ENCODE measurements at places on chromosomes 13 and 19. TPM values are rescaled to one million over a fixed set of nuclear protein-coding genes. Genes with fewer than 3 reads are reported as not detected.

GRCh38 chr19:55454787-55455243 is 6.6 kb downstream of the ISOC2 start:
- DNase-seq, result peak; percentile 22

The TMPRSS9 gene
- total RNA-seq, result not detected

DNA sequence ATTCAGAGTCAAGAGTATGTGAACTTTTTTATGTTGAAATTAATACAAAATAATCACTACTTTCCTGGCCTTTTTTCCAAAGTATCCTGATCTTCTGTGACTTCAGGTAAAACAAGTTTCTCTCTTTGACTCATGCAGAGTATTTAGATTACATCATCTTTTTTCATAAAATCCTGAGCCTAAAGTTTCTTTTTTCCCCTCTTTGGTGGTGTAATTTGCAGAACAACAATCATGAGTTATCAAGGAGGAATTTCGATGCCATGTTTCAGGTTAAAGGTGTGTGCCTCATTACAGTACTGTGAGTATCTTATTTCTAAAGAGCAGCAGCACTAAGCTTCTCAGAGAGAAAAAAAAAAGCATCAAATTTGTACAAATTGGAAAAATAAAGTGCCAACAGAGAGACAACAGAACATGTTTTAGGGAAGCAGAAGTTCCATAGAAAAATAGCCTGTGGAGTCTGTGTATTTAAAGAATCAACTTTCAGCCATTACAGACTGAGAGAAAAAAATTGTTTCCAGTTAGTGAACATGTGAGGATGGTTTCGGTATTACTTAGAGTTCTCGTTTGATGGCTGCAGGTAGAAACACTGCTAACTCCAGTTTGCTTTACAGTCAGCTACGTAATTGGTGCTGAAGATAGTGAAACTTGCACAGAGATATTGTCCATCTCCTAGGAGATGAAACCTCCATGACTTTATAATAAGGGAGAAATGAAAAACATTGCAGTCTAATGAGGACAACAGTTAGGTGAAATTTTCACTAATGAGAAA is 78.1 kb upstream of the PCDH9 start:
- no peak for DNase-seq

The ANKLE1 gene
- total RNA-seq, result 3.1 TPM

GRCh38 chr13:73300718-73301425 is 242.1 kb downstream of the KLF5 start:
- no peak for DNase-seq

The ZNF575 gene
- total RNA-seq, result 3.0 TPM

- no peak for DNase-seq
Measured at GRCh38 chr13:98150832-98151479, 8.1 kb downstream of the FARP1 start.

DNA sequence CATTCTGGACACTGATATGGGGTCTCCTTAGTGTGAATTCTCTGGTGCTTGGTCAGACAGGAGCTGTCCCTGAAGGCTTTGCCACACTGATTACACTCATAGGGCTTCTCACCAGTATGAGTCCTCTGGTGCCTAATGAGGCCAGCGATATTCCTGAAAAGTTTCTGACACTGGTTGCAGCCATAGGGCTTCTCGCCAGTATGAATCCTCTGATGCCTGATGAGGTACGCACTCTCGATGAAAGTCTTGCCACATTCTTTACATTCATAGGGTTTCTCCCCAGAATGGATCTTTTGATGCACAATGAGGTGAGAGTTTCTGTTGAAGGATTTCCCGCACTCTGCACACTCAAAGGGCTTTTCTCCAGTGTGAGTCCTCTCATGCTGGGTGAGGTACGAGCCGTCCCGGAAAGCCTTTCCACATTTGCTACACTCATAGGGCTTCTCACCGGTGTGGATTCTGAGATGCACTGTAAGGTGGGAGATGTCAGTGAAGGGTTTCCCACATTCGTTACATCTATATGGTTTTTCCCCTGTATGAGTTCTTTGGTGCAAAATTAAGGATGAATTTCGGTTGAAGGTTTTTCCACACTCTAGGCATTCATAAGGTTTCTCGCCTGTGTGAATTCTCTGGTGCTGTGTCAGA is 22.4 kb downstream of the ZNF329 start:
- DNase-seq, result no peak

- DNase-seq, result no peak
Measured at GRCh38 chr13:114112231-114112825, 20.1 kb downstream of the RASA3 start.

GRCh38 chr13:92938486-92939020 is 288.1 kb upstream of the GPC6 start:
- DNase-seq, result no peak

GRCh38 chr13:26967119-26968038 is 204.2 kb downstream of the USP12 start:
- no peak for DNase-seq

DNA sequence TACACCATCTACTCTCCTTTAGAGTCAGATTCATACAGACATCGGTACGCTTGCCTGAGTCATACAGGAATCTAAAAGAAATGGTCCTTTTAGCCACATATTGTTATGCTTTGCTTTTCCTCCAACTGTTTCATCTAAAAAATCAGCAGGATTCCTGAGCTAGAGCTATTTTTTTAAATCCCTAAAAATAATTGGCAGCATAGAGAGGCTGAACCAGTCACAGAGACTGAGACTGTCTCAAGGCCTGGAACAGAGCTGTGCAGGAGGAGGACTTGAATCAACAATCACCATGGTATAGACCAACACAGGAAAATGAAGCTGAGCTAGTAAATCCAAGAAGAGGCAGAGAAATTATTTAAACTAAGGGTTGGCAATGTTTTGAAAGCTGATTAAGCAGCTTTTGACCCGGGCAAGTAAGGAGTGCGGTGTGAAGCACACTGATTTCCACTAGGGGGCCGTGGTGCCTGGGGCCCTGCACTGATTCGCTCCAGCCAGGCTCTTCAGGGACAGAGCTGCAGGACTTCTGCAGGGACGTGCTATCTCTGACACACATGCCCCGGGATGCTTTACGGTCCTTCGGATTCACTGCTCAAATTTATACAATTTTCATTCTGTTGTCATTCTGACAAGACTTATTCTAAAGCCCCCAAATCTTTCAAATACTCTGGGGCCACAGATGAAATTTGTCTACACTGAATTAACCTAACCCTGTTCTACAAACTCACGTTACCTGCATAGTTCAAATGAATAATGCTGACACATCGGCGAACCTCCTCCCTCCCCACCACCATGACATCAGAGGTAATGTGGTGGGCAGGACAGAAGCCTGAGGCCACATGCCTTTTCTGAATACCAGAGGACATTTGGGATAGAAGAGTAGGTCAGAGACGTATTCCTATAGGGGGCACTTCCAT is 87.6 kb upstream of the SLC15A1 start:
- peak; percentile 70 for DNase-seq

- no peak for DNase-seq
Measured at GRCh38 chr13:51419001-51419636, 33.7 kb downstream of the INTS6 start.

- no peak for DNase-seq
Measured at GRCh38 chr13:109363431-109363830, 423.0 kb downstream of the IRS2 start.

DNA sequence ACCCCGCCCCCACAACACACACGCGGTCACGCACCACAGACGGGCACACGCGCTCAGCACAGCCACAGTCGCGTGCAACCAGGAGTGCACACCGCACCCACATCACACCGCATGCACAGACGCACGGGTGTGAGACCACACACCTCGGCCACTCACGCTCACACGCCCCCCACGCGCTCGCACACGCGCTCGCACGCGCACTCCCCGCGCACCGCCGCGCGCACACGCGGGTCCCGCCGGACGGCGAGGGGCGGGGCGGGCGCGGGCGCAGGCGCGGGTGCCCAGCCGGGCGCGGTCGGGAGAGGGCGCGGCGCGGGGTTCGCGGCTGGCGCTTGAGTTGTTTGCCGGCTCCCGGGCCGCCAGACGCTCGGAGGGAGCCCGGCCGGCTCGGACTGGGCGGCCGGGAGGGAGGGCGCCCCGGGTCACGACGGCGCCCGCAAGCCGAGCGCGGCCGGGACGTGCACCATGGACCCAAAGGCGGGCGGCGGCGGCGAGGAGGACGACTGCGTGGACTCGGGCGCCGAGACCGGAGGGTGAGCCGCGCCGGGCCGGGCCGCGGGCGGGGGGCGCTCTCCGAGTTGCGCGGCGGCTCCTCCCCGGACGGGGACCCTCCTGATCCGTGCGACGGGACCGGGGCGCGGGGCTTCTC is at the start of gene FAM124A:
FAM124A (plus strand) TSS at position 362 of the 649 bp plus-strand sequence; CDS start at position 466, 104 bp downstream.
- DNase-seq, result peak; percentile 36

DNA sequence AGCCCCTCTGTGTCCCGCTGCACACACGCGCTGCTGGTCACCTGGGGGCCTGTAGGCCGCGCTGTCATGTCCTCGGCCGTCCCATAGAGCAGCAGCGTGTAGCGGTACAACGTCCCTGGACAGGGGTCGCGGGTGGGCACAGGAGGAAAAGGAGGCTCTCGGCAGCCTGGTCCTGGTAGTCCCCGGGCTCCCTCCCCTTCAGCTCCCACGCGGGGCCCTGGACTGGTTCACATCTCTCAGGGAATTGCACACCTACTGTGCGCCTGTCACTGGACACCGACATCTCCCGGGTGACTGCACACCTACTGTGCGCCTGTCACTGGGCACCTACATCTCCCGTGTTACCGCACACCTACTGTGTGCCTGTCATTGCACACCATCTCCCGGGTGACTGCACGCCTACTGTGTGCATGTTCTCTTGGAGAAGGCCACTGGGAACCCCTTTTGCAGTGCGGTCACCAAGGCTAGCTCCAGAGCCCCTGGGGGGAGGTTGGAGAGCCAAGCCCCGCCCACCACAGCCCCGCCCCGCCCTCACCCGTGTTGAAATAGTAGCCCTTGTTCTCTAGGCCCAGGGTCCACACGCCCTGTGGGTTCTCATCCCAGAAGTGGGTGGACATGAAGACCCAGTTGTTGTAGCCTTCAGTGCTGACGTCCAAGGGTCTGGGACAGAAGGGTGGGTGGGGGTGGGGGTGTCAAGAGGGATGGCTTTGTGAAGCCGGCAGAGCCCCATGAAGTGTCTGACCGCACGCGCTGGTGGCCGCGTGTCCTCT is 3.5 kb upstream of the C19orf25 start:
- DNase-seq, result no peak

GRCh38 chr13:35888981-35889380 is 242.2 kb downstream of the DCLK1 start:
- DNase-seq, result no peak
